ENCODE measurements at places on chromosomes 12 and 14.

DNA sequence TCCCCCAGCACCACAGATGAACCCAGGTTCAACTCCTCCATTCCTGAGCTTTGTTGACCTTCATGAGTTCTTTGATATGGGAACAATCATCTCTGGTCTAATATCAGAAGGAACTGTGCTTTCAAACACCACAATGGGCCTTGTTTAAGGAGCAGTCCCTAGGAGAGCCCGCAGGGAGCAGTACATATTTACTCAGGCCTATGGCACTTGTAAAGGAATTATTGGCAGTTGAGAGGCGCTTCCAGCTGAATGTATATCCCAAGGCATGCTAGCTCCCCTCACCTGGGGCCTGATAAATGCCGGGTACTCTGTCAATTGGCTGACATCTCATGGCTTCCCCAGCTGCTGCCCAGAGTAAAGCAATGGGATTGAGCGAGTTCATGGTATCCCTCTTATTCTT is 76.2 kb downstream of the ZFP36L1 start:
- peak; percentile 73 for DNase-seq

DNA sequence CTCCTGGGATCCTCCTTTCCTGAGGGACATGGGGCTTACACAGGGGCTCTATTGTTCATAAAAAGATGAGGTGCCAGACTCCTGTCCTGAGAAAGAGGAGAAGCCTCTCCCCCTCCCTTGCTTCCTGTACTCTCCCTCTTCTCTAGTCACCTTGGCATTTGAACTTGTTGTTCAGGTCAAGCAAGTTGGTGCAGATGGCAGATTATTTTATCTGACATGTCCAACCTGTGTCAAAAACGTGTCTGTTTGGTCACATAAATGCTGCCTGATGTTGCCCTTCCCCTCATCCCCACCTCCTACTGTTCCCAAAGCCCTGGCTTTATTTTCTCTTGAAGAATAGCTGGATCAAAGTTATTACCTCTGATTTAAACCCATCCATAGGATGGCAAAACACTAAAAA is 154.8 kb downstream of the TMX1 start:
- DNase-seq, result peak; percentile 69

DNA sequence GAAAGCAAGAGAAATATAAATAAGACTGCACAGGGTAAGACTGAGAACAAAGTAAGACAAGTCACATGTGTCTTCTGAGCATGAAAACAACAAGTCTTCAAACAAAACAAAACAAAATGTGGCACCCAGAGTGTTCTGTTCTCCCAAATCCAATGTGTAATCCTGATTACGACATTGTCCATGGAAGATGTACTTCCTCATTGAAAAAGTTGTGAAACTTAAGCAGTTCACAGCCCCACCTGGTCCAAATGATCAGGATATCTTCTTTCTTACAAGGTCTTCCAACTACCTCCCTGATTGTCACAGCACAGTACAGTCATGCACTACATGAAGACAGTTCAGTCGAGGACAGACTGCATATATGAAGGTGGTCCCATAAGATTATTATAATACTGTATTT is 23.3 kb upstream of the NEK9 start:
- no peak for DNase-seq

DNA sequence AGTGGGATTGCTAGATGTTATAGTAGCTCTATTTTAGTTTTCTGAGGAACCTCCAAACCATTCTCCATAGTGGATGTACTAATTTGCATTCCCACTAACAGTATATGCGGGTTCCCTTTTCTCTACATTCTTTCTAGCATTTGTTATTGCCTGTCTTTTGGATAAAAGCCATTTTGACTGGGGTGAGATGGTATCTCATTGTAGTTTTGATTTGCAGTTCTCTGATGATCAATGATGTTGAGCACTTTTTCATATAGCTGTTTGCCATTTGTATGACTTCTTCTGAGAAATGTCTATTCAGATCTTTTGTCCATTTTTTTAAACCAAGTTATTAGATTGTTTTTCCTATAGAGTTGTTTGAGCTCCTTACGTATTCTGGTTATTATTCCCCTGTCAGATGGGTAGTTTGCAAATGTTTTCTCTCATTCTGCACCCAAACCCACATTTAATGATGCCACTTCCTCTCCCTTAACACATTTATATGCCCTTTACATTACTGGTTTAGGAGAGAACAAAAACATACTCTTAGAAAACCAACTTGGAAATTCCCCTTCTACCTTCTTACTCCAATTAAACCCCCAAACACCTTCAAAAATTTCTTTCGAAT is 48.2 kb downstream of the NELL2 start:
- no peak for DNase-seq

- no peak for DNase-seq
Observed at GRCh38 chr12:132422381-132423043, 67.4 kb upstream of the FBRSL1 start.

GRCh38 chr12:100490056-100490455 is 16.4 kb downstream of the NR1H4 start:
- DNase-seq, result no peak

- DNase-seq, result no peak
Observed at GRCh38 chr12:126248871-126249403, 1183.7 kb downstream of the AACS start.

DNA sequence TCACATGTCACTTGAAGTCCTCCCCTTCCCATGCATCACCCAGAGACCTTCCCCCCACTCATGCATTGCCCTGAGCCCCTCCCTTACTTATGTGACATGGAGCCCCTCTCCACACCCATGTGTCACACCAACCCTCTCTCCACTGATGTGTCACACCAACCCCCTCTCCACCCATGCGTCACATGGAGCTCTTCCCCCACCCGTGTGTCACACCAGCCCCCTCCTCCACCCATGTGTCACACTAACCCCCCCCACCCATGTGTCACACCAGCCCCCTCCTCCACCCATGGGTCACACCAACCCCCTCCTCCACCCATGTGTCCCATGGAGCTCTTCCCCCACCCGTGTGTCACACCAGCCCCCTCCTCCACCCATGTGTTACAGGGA is 30.4 kb downstream of the RTL1 start:
- no peak for DNase-seq

DNA sequence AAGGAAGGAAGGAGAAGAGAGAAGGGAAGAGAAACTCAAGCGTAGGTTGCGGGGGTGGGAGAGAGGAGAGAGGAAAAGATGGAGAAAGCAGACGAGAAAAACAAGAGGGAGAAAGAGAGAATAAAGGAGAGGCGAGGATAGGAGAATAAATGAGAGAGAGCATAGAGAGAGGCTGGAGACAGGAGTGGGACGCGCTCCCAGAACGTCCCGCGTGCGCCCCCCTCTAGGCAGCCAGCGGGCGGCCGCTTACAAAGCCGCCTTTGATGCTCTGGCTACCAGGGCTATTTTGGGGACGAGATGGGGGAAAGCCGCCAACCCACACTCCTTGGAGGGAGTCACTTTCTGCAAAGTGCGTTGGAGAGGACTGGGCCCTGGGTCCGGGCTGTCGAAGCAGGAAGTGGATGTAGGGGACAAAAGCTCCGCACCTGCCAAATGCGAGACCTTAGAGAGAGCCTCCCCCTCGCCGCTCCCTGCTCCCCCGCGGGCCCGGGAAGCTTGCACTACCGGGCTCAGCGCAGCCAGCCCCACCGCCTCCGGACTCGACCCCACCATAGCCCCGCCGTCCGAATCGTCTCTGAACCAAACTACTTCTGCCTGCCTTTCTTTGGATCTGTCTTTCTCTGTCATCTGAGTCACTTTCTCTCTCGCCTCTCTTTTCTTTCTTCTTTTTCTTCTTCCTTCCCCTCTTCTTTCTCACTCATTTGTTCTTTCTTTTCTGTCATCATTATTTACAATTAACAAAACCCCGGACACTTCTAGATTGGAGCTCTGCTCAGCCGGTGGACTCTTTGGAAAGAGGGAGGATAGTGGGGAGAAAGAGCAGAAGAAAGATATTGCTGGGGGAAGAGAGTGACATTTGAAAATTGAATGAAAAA is 8.0 kb downstream of the ASCL1 start:
- DNase-seq, result no peak

GRCh38 chr12:124680863-124681778 is 113.7 kb upstream of the NCOR2 start:
- no peak for DNase-seq

DNA sequence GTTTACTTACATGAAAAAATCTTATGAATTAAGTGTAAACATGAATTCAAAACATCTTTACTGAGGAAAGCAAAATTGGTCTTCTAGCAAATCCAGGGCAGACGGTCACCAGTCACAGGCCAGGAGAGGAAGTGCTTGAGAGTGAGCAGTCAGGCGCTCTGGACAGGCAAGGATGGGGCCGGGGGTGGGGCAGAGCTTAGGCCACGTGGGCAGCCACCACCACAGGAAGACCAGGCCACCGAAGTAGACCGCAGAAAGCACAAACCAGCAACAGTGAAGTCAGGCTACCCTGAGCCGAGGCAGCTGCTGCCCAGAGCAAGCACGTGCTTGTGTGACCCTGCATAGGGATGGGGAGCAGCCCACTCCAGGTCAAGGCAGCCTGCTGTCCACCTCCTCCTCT is 33.5 kb downstream of the SLC6A12 start:
- DNase-seq, result no peak

DNA sequence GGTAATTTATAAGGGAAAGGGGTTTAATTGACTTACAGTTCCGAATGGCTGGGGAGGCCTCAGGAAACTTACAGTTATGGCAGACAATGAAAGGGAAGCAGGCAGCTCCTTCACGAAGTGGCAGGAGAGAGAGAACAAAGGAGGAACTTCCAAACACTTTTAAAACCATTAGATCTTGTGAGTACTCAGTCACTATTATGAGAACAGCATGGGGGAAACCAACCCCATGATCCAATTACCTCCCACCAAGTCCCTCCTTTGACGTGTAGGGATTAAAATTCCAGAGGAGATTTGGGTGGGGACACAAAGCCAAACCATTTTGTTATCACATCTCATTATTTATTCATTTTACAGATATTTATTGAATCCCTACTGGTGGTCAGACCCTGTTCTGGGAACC is 822.8 kb downstream of the GALC start:
- no peak for DNase-seq

- DNase-seq, result no peak
Observed at GRCh38 chr14:92938235-92938875, 15.4 kb downstream of the CHGA start.
